ENCODE measurements at places on chromosomes 6 and 20.

- no peak for DNase-seq
Measured at GRCh38 chr6:48037946-48038345, 73.1 kb downstream of the PTCHD4 start.

- DNase-seq = peak; percentile 98
Measured at GRCh38 chr20:3811467-3812258, 8.7 kb upstream of the AP5S1 start.

DNA sequence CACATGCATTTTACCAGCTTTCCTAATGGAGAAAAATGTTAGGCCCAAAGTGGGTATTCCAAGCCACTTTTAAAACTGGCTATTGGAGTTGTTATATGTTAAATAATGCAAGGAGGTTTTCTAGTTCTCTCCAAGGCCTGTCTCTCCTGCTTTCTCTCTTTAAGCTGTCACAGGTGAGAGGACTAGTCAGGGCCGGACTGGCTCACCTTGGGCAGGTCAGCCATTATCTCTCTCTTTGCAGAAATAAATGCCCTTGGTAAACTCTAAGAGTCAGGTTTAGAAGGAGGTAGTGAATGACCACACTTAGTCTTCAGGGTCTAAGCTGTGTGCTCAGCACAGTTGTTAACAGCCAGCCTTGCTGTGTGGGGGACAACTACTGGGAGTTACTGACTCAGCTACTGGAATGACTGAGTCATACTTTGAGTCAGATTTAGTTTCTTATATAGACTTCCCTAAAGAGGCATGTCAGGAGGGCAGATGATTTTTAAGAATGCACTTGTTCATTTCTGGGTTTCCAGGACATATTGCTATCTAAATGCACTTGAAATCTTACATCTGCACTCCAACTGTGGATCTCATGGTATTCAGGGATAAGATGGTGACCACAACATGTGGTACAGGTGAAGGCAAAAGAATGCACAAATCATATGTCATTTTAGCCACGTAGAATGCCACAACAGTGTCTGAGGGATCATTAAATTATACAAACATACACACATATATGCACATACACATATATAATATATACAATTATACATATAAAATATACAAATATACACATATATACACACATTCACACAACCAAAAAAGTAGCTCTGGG is 719.4 kb downstream of the EPM2A start:
- DNase-seq = peak; percentile 86

- DNase-seq = no peak
Measured at GRCh38 chr6:33175436-33176069, 16.7 kb downstream of the COL11A2 start.

- no peak for DNase-seq
Measured at GRCh38 chr20:18416486-18416885, 50.3 kb downstream of the DZANK1 start.

DNA sequence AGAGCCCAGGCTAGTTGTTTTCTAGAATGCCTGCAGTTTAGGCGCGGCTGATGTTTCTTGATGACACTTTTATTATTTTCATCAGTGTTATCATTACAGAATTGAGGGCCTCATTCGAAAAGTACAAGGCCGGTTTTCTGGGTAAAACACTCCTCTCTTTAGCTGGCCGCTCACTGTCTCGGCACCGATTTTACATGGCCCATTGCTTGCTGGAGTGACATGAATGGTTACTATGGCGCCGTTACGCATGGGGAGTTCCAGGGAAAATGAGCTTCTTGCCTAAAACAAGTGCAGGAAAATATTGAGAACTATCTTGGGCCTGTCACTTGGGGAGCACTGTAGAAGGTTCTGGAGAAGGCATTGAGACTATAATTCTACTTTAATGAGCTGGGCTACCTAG is 317.8 kb downstream of the CDH4 start:
- DNase-seq = no peak

- DNase-seq = peak; percentile 53
Measured at GRCh38 chr20:52150440-52151258, 40.9 kb downstream of the ZFP64 start.

GRCh38 chr20:5719861-5720403 is 30.3 kb upstream of the SHLD1 start:
- DNase-seq = no peak

- no peak for DNase-seq
Measured at GRCh38 chr6:109008537-109009235, 86.0 kb downstream of the SESN1 start.

- DNase-seq = no peak
Measured at GRCh38 chr6:114941078-114941477, 598.3 kb upstream of the HS3ST5 start.

DNA sequence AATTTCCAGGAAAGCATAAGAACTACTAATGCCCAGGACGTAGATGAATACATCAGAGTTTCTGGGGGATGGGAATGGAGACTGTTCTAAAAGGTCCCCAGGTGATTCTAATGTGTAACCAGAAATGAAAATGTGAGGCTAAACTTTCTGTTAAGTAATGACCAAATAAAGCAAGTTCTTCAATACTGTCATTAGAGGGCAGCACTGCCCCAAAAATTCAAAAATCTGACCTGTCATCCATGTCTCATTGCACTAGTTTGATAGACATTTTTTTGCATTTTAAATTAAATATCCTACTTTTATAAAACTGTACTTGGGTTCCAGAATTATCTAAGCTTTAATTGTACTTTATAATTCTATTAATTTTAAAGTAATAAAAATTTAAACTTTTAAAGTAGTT is 94.9 kb downstream of the RFX6 start:
- no peak for DNase-seq

DNA sequence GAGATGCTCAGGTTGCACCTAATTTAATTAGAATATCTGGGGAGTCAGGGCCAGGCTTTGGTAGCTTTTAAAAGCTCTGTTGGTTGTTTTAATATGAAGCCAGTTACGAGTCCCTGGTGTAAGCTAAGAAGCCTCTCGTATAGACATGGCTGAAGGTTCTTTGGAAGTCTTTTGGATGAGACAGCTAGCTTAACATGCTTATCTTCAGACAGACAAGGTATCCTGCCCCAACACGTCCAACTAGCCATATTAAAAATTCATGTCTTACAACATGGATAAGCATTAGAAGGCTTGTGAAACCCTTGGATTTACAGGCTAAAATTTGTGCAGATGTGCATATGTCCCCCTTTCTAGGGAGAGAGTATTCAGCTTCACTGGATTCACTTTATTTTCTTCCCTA is 105.7 kb upstream of the KCNK16 start:
- DNase-seq = no peak

- DNase-seq = peak; percentile 86
Measured at GRCh38 chr6:2850538-2851113, 9.0 kb upstream of the SERPINB1 start.

DNA sequence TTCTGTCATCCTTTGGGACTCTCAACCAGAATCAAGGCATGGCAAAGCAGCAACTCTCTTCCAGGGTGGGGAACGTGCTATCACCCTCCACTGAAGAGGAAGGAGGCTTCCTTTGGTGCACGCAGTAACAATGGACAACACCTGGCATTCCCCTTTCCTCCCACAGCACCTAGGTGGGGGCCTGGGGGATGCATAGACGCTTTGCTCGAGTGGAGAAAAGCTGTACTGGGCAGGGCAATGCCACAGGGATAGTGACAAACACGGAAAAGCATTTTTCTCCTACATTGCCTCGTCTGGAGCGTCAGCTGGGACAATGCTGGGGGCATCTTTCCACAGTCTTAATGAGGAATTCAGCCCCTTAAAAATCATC is 82.9 kb downstream of the GMPR start:
- no peak for DNase-seq

DNA sequence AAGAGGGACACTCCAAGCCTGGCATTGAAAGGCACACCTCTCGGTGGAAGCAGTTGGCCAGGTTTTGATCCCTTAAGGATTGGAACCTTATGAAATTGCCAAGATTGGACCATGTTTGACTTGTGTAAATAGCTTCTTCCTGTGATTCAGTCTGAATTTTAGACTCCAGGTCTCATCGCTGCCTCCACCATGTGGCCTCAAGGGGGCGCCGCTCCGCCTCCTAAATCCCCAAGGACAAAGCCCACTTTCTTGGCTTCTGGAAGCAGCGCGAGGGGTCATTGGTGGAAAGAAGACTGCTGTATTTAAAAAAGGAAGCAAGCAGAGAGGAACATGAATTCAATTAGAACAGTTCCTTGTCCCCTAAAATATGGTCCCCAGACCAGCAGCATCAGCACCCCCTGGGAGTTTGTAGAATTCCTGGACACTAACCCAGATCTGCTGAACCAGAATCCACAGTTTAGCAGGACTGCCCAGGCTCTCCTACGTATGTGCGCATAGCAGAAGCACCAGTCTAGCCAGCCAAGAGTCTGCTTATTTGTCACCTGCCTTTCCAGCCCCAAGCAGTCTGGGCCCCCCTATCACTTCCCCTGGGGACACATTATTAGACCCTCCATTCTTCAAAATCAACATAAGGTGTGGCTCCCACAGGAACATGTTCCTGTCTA is 108.5 kb downstream of the LY86 start:
- DNase-seq = no peak

GRCh38 chr6:12344961-12345693 is 55.0 kb downstream of the EDN1 start:
- DNase-seq = no peak

DNA sequence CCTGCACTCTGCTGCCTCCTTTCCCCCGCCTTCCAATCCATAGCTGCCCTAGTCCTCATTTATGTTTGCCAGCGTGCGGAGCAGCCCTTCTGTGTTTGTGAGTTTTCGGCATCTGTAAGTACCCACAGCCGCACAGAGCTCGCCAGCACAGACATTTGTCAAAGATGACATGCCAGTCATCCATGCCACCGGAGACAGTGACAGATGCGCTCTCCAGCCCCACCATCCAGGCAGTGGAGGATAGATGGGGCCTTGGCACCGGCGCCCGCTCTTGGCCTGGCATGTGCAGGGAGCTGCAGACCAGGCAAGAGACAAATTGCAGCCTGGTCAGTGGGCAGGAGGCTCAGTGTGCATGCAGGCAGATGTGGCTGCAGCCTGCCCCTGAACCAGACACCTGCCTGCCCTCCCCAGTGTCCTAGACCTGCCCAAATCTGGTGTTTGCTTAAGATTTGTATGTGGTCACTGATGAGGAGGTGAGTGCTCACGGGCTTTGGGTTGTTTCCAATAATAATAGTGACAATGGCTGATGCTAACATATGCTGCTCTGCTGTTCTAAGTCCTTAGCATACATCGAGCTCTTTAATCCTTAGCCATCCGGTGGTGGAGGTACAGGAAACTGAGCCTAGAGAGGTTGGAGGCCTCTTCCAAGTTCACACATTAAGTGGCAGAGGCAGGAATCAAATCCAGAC is 78.1 kb downstream of the UNC5CL start:
- DNase-seq = no peak

DNA sequence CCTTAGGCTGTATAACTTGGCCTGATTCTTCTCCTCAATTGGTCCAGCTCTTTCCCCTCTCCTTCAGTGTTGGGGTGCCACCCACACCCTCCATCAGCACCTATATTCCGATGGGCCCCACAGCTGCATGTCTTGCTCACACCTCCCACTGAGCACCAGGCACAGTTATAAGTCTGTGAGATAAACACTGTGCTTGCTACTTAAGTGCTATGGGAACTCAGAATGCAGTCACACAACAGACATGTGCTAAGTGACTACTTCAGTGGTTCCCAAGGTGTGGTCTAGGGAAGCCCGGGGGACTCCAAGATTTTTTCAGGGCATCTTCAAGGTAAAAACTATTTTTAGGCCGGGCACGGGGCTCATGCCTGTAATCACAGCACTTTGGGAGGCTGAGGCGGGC is 7.3 kb downstream of the ZC3H12D start:
- no peak for DNase-seq

GRCh38 chr20:44081476-44081875 is 105.5 kb downstream of the JPH2 start:
- DNase-seq = no peak

DNA sequence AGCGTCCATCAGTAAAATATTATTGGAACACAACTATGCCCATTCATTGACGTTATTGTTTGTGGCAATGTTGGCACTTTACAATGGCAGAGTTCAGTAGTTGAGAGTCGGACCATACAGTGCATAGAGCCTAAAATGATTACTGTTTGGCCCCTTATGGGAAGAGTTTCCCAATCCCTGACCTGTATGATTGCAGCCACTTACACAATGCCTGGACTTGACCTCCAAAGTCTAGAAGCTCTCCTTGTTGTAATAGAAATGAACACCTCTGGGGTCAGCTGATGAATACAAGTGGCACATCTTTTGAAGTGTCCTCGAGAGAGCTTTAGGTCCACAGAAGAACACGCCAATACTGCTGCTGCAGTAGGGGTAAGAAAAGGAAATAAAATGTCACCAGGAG is 59.0 kb downstream of the NOX3 start:
- no peak for DNase-seq

GRCh38 chr20:46167080-46167479 is 49.0 kb downstream of the CD40 start:
- DNase-seq = no peak

DNA sequence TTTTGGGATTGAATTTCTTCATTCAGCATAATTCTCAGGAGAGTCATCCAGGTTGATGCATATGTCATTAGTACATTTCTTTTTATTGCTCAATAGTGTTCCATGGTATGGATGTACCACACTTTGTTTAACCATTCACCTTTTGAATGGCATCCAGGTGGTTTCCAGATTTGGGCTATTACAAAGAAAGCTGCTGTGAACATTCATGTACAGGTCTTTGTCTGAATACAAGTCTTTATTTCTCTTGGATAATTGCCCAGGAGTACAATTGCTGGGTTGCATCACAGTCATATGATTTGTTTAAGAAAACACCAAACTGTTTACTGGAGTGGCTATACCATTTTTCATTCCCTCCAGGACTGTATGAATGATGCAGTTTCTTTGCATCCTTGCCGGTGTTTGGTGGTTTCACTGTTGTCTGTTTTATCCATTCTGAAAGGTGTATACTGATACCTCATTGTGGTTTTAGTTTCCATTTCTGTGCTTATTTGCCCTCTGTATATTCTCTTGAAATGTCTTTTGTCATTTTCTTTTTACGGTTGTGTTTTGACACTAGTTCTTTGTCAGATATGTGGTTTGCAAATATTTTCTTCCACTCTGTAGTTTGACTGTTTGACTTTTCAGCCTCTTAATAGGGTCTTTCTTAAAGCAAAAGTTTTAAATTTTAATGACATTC is 8.8 kb downstream of the CDKAL1 start:
- DNase-seq = peak; percentile 38

GRCh38 chr6:100166956-100167355 is 172.9 kb upstream of the MCHR2 start:
- DNase-seq = no peak

DNA sequence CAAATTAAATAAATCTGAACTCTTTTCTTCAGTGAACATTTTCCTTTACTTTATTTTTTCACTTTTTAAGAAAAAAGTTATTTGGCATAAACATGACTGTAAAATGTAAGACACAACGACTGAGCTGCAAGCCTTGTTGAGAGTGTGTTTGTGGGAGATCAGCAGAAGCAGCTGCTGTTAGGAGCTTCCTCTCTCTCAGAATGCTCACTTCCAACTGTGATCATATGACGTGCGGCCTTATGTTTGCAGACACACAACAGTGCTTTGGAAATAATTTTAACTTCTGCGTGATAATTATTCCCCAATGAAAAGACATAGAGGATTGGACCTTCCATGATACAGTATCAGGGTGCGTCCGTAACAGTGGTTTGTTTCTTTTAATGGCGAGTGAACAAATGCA is 104.0 kb downstream of the ARHGAP18 start:
- no peak for DNase-seq

GRCh38 chr20:61919239-61919638 is 146.4 kb downstream of the TAF4 start:
- no peak for DNase-seq
